ENCODE measurements at places on chromosomes 6 and 20.

- DNase-seq: no peak
These were observed 27.3 kb downstream of the C6orf89 start for GRCh38 chr6:36913082-36913481.

DNA sequence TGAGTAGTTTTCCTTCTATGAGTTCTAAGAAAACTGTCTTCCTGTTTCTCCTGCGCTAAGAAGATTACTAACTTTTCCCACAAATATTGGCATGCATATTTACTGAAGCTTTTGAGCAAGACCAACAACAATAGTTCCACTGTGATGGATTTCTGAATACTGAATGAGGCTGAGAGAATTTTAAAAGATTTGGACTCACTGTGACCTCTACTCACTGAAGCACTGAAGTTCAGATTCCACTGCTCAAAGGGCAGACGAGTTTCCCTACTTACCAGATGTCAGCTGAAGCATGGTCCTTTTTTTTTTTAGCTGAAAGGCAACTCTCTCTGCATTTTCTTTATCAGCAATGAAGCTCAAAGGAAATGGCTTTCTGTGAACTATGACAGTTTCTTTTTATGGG is 718.5 kb downstream of the RFPL4B start:
- DNase-seq: no peak

- DNase-seq: peak; percentile 57
These were observed 40.6 kb downstream of the ISM1 start for GRCh38 chr20:13261460-13262301.

- DNase-seq: no peak
These were observed 10.9 kb downstream of the LRRC1 start for GRCh38 chr6:53805725-53806124.

DNA sequence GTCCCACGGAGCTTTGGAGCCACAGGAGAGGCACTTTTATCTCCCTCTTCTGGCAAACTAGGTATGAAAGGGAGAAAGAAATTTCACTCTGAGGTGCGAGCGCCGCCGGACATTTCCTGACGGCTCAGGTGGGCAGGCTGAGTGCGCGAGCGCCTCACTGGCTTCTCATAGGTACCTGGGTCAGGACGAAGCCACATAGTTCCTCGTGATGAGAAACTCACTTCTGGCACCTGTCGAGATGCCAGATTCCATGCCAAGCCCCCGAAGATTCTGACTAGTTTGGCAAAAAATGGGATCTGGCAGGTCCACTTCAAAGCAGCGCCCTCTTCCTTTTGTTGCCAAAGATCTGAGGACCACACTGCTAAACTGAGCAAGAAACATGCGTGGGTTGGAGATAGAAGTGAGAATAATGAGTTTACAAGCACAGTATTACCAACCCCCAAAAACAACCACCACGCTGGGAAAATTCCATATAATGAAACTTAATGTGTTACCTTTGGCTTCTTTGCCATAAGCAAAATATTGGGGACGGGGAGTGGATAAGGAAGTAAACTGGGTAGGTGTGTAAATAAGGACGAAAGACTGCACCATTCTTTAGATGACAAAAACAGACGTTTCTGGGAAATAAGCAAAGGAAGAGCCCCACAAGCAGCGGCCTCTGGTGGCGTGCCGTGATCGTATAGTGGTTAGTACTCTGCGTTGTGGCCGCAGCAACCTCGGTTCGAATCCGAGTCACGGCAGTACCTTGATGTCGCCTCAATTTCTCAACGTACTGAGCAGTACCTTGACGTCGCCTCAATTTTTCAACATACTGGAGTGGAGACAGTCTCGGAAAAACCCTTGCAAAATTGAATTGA is 89.8 kb upstream of the PRSS16 start:
- peak; percentile 76 for DNase-seq

DNA sequence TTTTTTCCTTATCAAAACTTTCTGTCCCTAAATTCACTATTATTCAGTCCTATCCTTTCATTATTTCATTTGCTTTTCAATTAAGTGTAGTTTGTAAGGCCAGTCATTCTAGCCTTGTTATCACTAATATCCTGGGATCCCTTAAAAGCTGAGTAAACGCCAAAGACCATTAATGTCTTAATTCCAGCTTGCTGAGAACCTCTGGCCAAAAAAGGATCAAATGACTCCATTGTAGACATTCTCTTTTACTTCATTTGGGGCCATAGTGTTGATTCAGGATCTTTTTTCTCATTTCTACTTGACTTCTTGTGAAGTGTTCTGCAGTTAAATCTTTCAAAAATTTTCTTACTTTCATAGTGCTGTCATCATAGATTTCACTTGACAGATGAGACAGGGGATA is 379.7 kb downstream of the LAMA2 start:
- DNase-seq: no peak

Data from stimulated activated naive CD4-positive, alpha-beta T cell treated with Interleukin-2 at 50 U/mL for 16 hours (primary cell).